NCI-H2029 treated with DMSO at 0.1 percent for 48 hours (cell line): ENCODE measurements at places on chromosomes 13 and 19.

GRCh38 chr13:94419925-94420305, 59.6 kb downstream of the DCT start:
- no peak for DNase-seq

GRCh38 chr19:39232708-39233107, 12.1 kb downstream of the IFNL3 start:
- no peak for DNase-seq

- DNase-seq = no peak
Measured at GRCh38 chr13:109599901-109600657, 186.3 kb downstream of the IRS2 start.

DNA sequence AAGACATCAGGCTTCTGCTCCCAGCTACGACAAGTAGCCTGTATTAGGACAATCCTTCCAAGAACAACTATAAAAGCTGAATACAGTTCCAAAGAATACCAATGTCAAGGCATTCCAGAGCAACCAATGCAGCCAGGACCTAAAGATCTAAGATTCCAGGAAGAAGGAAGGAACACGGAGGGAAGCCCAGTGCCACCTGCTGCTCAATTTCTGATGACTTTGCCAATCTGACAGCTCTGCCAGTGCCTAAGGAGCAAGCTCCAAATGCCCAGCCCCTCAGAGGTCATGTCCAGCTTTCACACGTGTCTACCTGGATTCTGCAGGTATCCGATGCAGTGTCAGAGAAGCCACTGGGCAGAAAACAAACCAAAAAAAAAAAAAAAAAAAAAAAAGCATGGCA, 164.4 kb downstream of the IRS2 start:
- no peak for DNase-seq

- no peak for DNase-seq
Measured at GRCh38 chr13:78256484-78256883, 337.9 kb upstream of the EDNRB start.

DNA sequence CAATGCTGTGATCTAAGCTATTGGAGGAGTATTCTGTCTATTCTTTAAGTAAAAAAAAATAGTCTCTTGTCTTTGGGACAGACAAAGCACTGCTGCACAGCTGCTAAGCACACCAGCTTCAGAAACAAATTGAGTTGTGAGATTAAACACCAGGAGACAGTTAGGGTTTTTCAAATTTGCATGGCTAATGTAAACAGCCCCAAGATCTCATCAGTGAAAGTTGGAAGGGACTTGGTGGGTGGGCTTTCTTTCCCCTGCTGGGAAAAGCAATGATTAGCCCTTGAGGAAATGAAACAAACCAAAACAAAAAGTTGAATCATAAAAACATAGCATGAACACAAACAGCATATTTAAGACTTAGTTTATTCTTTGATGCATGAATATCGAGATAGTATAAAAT, 143.6 kb upstream of the SLITRK1 start:
- no peak for DNase-seq

- no peak for DNase-seq
Measured at GRCh38 chr13:31321457-31321856, 121.7 kb downstream of the B3GLCT start.

GRCh38 chr19:49331616-49332055, 3.6 kb upstream of the CD37 start:
- no peak for DNase-seq

GRCh38 chr19:4199699-4200293, 17.3 kb downstream of the ANKRD24 start:
- no peak for DNase-seq

DNA sequence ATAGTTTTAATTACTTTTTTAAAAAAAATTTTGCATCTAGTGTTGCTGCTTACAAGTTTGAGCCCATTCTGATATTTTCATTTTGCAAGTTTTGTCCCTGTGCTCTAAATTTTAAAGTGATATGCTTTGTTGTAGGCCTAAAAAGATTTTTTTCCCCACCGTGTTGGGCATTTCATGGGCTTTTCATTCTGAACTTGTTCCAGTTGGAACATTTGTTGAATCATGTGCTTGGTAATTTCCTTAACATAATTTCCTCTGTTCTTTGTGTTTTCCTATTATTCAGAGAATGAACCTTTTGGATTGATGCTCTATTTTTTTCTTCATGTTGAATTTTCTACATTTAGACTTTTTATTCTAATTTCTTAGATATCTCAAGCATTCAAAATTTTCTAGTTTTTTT, 206.4 kb upstream of the SPRY2 start:
- DNase-seq = no peak

GRCh38 chr19:47209319-47210179, 21.4 kb downstream of the BBC3 start:
- no peak for DNase-seq

DNA sequence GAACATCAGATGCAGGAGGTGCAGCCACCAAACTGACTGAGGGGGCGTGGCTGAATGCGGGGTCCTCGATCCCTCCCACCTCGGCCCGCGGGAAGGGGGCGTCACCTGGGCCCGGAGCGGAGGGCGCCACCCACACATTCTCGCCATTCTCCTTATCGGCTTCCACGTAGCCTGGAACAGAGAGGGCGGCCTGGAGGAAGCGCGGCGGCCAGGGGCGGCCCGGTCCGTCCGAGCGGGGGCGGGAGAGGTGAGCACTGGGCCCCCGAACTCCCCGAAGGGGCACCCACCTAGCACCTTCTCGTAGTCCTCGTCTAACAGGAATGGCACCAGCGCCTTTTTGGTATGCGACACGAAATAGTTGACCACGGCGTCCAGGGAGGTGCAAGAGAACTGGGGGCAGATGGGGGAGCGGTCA, 11.8 kb downstream of the STAP2 start:
- no peak for DNase-seq

DNA sequence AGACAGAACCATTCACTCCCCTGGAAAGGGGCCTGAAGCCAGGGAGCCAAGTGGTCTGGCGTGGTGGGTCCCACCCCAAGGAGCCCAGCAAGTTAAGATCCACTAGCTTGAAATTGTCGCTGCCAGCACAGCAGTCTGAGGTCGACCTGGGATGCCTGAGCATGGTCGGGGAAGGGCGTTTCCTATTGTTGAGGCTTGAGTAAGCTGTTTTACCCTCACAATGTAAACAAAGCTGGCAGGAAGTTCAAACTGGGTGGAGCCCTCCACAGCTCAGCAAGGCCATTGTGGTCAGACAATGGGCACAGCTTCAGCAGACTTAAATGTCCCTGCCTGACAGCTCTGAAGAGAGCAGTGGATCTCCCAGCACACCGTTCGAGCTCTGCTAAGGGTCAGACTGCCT, 195.6 kb upstream of the DACH1 start:
- DNase-seq = no peak

- no peak for DNase-seq
Measured at GRCh38 chr19:14118165-14119051, 846 bp upstream of the PRKACA start.

DNA sequence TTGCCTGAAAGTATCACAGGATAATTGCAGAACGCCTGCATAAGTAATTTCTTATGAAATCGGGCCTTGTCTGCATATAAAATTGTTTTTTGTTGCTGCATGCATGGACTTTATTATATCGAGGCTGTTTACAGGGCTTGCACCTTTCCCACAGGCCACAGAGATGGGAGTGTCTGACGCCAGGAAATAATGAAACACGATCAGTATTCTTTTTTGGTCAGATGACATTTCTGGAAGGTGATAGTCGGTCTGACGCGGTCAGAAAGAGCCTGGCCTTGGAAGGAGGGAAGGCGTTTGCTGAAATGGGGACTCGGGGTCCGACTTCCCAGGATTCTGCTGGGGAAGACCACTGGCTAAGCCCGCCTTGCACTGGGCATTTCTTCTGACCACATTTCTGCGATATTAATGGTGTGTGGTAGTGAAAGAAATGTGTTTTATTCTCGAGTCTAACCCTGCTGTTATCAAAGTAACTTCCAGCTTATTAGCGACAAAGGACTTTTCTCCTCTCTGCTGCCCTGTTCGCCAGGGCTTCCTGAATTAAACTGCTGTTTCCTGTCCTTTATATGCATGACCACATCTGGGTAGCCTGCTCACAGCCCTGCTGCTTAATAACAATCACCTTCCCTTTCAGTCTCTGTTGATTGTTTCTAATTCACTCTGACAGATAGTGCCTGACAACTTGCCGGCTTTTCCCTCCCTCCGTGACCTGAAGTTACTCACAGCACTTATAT, 11.6 kb upstream of the ZNF536 start:
- DNase-seq = no peak

DNA sequence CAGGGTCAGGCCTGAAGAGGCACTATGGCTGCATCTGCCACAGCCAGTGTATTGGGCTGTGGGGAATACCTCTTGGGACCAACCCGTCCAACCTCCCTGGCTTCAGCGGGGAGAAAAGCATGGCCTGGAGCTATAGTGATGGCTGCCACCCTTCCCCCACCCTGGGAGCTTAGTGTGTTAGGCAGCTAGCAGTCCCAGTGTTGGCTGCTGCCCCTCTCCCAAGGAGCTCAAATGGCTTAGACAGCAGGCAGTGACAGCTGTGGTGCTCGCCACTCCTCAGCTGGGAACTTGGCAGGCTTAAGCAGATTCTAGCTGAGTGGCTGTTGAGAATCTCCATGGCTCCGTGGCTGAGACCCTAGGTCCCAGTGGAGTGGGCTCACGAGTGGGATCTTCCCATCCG, 19.7 kb downstream of the ACOD1 start:
- DNase-seq = no peak

DNA sequence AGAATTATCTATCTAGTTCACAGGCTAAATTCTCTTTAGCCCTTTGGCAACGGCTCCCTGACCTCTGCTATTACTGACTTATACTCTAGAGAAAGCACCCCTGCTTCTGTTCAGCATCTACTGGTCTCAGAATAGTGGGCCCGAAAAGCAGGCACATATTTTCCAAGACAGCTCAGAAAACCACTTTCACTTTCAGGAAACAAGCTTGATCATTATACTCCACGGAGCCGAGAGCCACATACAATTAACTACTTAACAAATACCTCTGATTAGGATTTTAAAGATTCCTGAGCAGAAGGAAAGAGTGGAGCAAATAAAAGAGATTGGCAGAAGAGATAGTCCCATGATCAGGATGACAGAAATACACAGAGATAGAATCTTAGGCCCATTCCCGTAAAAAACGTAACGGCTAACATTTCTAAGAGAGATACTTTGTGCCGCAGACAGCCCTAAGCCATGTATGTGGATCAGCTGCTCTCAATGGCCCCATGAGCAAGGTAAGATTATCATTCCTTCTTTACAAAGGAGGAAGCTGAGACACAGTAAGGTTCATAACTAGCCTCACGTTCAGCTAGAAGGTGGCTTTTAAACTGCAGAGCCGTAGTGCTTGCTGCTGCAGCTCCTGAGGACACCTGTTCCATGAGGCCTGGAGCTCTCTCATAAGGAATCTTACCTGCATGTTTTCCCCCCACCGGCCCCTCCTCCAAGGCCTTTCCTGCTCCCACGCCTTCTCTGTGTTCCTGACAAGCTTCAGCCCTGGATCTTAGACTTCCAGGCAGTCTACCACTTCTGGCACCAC, 227.2 kb downstream of the FOXO1 start:
- no peak for DNase-seq

- DNase-seq = no peak
Measured at GRCh38 chr13:29159871-29160270, 339.7 kb downstream of the MTUS2 start.

DNA sequence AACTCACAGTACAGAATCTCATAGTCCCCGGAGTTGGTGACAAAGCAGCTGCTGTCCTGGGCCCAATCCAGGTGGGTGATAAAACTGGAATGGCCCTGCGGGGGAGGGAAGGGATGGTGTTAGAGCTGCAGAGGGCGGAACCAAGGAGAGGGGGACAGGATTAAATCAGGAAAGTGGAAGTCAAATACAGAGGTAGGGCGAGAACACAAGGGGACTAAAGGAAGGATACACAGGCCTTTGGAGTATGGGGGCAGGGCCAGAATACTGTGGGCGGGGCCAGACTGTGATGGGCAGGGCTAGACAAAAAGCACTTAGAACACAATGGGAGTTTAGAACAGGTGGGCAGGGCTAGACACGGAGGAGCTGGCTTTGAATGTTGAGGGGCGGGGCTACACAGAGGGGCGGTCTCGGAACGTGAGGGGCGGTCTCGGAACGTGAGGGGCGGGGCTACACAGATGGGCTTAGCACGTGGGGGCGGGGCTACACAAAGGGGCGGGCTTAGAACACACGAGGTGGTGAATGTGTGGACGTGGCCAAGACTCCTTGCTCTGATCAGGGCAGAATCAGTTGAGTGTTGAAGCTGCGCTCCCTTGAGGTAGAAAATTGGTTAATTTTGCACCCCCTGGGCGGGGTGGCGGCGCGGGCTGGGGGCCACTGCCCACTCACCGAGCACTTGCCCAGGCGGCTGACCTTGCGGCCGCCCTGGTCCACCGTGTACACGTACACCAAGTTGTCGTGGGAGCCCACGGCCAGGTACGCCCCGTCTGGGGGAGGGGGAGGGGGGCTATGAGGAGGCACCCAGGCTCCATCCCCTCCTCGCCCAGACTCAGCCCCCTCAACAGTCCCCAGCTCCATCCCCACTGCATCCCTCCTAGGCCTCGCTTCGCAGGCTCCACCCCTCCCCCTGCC, 14.0 kb upstream of the GPR4 start:
- DNase-seq = peak; percentile 95

DNA sequence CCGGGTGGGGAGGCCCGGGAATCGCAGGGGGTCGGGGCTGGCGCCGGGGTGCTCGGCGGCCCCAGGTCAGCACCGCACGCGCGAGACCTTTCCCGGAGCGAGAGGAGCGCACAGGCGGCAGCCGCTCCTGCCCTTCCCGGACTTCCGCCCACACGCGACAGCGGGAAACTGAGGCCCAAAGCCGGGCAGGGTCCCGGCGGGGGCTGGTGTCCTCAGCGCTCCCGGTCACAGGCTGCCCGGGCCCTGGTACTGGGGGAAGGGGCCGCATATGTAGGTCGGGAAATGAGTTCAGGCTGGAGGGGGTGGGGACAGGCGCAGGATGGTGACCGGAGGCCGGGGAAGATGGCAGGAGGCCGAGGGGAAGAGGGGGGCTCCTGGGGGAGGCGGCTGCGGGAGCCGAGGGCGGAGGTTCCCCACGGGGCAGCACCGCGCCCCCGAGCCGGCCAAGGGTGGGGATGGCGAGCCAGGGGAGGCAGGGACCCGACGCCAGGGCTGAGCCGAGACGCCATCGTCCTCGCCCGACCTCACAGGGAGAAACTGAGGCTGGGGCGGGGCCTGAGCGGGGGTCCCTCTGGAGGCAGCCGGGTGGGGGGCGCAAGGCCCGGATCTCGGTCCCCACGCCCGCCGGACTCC, 662 bp downstream of the CBARP start:
- no peak for DNase-seq

- DNase-seq = no peak
Measured at GRCh38 chr19:41696402-41697197, 8.5 kb upstream of the CEACAM7 start.
